ENCODE measurements at places on chromosomes 13 and 19.
A peak's percentile ranks its signal among the peaks of the same experiment; 100 is the strongest.

DNA sequence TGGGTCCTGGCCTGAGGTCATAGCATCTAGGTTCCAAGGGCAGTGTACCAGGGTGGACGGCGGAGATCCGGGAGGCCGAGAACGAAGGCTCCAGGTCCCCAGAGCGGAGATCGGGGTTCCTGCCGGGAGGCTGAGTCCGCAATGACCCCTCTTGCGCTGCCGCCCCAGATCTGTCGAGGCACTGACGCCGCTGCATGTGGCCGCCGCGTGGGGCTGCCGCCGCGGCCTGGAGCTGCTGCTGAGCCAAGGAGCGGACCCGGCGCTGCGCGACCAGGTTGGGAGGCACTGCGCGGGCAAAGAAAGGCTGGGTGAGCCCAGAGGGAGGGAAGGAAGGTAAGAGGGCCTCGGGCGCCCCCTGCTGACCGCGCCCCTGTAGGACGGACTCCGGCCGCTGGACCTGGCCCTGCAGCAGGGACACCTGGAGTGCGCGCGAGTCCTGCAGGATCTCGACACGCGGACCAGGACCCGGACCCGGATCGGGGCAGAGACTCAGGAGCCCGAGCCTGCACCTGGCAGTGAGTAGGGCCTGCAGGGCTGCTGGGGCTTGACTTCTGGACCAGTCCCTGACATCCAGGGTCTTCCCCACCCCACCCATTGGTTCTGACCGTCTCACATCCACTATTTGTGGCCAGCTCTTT lies 906 bp downstream of the ANKLE1 start:
- DNase-seq, result peak; percentile 95

DNA sequence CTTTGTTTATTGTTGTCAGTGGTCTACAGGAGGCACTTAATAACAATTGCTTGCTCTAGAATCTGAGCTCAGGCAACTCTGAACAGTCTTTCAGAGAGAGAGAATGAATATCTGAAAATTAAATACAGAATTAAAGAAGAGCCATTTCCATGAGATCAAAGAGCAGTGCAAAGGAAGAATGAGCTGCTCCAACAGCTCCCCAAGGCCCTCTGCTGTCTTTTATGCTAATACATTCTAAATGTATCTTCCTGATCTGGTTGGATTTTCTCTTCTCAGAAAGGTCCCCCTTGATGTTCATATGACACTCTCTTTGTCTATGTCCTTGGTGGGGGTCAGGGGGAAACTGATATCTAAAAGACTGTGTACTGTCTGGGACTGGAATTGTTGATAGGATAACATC lies 1029.6 kb downstream of the PCDH9 start:
- DNase-seq, result peak; percentile 5

GRCh38 chr19:19900139-19900728 lies 512 bp upstream of the ZNF93 start:
- peak; percentile 60 for DNase-seq

DNA sequence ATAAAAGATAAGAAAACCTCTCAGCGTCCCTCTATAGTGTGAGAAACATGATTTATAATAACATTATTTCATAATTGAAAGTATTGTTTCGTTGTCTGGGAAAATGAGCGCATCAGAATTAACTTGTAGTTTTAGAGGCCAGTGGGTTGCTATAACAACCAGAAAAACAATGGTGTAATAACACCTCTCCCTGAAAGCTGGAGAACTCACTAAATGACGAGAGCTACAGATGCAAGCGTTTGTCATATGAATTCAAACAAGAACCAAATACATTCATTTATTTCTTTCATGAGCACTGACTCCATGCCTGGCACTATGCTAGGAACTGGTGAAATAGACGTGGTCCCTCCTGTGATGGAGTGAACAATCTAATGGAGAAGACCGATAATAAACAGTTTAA lies 16.3 kb downstream of the KBTBD7 start:
- peak; percentile 14 for DNase-seq

DNA sequence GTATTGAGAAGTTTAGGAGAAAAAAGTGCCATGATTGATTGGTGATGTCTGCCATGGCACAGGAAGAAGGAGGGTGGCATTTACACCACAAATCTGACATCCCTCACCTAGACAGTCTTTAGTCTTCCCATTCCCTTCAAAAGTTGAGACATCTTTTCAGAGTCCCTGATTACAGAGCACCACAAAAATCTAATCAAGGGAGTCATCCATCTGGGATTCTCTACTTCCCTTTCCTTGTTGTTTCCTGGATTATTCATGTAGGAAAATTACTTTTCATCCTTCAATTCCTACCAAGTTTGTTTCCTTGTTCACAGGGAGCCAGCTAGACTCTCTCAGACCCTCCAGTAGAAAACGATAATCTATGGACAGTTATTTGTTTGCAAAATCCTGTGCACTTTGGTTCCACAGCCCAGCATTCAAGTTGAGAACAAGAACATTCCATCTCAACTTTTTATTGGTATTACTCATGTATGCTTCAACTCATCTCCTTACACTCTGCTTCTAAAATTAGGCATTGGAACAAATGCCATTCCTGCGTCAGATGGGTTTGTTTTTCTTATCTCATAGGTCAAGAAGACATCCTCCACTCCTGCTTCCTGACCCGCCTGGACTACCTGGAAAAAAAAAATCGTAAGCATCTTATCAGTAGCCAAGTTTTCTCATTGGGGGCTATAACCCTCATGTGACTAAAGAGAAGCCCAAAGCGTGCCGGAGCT lies 259.9 kb downstream of the FOXO1 start:
- DNase-seq, result no peak

- no peak for DNase-seq
Measured at GRCh38 chr13:40490086-40490758, 176.2 kb downstream of the FOXO1 start.

DNA sequence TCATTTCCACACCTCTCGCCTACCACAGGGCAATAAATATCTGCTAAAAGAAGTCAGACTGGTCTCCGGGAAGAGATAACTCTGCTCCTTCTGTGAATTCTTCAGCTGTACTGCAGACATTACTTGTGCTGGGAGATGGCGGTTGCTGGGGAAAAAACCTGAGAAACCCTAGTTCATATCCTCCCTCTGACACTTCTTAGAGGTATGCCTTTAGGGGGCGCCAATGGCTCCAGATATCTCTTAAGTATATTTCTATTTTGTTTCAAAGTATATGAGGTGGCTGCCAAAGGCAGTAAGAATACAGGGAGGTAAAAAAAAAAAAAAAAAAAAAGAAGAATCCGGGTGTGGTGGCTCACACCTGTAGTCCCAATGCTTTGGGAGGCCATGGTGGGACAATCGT lies 175.2 kb downstream of the PAN3 start:
- peak; percentile 74 for DNase-seq

GRCh38 chr19:18229474-18229873 lies 3.2 kb upstream of the PDE4C start:
- DNase-seq, result no peak

- DNase-seq, result no peak
Measured at GRCh38 chr13:41365631-41366030, 54.6 kb downstream of the NAA16 start.

DNA sequence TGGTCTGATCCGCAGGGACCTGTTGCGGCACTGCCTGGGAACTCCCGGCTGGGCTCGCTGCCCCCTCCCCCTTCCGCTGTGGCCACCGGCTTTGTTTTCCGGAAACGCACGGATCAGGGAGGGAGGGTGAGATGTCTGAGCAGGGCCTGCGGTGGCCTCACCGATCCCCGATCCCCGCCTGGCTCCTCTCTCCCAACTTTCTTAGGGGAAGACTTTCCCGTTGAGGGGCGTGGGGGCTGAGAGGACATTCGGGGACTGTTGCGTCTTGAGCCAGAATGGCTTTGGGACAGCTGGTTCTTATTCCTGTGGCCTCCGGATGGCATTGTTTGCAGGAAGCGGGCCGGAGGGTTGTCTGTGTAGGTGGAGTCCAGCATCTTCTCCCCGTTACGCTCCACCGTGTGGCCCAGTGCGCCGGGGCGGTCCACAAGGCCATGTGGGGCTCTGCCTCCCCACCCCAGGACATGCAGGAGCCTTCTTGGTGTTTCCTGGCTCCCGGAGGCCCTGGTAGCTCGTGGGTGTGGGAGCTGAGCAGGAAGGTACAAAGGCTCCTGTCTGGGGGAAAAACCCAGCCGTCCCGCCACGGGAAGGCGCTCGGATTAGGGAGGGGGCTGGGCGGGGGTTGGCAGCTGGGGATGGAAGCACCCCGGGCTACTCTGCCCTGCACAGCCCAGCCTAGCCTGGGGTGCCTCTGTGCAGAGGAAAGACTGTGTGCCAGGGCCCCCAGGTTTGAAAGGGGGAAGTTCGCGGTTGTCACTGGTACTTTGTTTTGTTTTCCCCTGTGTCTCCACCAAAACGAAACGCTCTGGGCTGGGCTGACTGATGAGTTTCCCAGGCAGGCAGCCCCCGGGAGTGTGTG lies 1.3 kb downstream of the CSNK1G2 start:
- DNase-seq, result peak; percentile 86

GRCh38 chr13:74487091-74487722 lies 353.0 kb upstream of the KLF12 start:
- DNase-seq, result no peak

DNA sequence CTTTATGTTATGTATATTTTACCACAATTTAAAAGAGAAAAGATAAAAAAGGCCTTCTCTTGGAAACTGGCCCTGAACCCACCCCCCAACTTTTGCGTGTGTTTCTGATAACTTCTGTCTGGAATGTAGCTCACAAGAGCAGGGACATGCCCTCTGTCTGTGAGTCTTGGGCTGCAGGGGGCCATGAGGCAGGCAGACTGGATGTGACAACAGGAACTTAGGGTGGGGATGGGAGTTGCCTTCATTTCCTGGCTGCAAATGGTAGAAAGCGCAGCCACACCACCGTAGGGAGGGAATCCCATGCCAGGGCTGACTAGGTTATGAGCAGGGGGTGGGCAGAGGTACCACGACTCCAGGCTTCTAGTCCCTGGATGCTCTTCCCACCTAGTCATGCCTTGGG lies 21.9 kb downstream of the CILP2 start:
- DNase-seq, result peak; percentile 42

DNA sequence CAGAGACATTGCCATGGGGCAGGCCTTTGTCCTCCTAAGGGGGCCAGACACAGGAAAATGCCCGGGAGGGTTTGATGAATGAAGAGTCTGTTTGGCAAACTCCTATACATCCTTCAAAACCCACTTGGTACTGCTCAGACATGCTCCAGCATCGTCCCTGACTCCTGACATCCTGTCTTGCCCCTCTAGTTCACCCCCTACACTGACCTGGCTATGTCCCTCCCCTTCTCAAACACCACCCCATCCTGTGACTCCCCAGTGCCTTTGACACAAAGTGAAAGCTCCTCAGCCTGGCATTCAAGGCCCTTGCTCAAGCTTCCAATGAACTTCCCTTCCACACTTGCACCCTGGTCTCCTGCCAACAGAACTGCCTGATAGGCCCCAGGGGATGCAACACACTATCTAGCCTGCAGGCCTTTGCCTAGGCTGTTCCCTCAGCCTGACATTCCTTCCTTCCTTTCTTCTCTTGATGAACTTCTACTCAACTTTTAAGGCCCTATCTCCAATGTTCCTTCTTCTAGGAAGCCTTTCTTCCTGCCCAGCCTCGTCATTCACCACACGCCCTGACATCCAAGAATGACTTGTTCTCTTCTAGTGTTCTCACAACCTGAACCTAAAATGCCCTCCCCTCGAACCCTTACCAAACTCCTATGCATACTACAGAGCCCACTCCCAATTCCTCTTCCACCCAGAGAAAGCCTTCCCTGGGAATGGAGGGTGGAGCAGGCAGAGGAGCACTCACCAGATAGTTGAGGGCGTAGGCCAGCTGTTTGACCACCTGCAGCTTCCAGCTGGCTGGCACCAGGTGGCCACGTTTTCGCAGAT lies 12.4 kb downstream of the JAK3 start:
- DNase-seq, result no peak

DNA sequence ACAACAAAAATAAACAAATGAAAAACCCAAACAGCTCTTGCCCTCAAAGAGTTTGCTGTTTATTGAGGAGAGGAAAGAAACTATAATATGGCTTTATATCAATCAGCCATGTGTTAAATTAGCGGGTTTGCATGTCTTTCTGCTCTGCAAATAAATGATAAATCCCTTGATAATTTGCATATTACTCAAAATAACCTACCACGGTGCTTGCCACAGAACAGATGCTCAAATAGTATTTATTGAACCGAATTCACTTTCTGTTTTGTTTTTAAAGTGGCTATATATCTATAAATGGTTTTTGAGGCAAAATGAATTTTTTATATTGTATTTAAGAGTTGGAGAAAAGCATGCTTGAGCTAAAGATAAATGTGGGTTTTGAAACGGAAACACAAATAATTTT lies 428.1 kb downstream of the ITGBL1 start:
- DNase-seq, result no peak

DNA sequence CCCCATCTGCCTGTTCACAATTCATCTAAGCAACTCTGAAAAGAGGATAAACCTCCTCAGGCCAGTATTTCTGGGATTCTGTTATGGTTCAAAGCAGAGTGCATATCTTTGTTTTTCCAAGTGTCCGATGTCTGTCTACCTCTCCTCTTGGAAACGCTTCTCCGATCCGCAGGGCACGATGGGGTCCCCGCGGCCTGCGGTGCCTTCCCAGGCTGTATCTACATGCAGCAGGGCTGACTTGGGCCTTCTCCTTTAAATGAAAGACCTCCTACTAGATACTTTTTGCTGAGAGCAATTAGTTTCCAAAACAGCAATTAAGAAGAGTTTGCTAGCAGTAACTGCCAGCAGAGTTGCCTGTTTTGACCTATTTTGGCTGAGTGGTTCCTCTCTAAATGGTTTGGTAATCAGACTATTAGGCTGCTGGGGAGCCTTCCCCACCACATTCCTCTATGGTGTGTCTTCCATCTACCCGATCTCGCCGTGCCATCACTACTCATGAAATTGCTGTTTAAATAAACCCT lies 23.5 kb downstream of the COL4A2 start:
- no peak for DNase-seq

GRCh38 chr13:44421853-44422525 lies 48.4 kb downstream of the SERP2 start:
- DNase-seq, result no peak

DNA sequence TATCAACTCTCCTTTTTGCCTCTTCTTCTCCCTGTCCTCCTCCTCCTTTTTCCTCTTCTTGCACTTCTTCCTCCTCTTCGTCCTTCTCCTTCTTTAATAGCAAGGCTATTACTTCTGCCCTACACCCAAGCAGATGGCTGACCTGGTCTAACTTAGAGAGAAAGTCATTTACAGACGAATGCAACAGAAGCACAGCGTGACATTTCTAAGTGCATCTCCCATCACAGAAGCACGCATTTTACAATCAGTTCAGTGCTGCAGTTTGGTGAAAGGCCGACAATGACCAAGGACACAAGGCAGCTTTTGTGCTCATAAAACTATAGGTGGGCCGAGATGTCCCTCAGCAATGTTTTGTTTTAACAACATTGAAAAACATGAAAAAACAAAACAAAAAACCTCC lies 231.5 kb downstream of the FGF14 start:
- no peak for DNase-seq

DNA sequence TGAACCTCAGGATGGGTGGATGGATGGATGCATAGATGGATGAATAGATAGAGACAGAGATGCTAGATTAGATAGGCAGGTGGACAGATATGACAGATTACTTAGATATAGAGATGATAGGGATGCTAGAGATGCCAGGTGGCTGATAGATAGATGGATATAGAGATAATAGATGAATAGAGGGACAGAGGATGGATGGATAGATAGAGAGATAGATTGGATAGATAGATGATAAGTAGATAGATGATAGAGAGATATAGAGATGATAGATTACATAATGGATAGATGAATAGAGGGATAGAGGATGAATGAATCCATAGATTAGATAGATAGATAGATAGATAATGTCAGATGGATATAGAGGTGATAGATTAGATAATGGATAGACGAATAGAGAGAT lies 88.4 kb upstream of the TM9SF2 start:
- DNase-seq, result no peak

- DNase-seq, result no peak
Measured at GRCh38 chr13:75279834-75280369, 202.1 kb downstream of the TBC1D4 start.

- DNase-seq, result no peak
Measured at GRCh38 chr19:56712611-56713276, 41.2 kb upstream of the ZNF835 start.

Measured in hematopoietic multipotent progenitor cell treated with erythropoietin and hydrocortisone succinate and interleukin-3 and kit ligand, for 4 days (in vitro differentiated cells).